EH (cell line): ENCODE measurements at places on chromosomes 2 and 18.

DNA sequence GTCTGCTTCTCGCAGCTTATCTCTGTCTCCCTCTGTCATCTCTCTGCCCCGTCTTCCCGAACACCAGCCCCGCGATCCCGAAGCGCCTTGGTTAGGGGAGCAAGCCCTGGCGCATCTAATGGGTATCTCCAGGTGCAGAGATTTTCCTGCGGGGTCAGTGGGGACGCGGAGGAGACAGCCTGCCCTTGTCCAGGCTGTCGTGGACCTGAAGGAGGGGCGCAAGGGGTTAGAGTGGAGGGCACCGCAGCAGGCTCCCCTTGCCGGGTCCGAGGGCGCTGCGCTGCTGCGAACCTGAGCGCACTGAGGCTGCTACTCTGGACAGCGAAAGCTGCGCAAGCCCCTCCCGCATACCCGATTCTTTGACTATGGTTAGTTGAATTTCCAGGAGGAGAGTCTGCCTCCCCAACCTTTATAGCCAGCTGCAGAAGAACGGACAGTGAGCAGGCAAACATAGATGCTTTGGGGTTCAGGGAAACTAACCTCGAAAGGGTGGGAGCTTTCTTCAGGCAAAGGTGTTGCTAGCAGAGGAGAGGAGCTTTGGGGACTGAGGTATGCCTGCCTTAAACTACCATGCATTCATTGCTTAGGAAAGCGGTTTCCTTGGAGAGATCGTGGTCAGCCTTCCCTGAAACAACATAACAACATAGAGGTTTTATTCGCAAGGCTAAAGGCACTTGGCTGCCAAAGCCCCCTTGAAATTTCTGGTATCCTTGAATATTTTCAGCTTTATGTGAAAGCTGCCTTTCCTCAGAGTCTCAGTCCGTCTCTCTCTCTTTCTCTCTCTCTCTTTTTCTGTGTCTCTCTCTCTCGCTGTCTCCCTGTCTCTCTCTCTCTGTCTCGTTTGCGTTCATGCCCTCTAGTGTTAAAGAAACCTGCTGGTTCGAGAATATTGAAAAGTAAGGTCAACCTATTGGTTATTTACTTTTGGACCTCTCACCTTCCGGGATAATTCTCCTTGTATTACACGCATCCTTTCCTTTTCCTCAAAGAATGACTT is 1.6 kb downstream of the GALNT13 start:
- no peak for DNase-seq

DNA sequence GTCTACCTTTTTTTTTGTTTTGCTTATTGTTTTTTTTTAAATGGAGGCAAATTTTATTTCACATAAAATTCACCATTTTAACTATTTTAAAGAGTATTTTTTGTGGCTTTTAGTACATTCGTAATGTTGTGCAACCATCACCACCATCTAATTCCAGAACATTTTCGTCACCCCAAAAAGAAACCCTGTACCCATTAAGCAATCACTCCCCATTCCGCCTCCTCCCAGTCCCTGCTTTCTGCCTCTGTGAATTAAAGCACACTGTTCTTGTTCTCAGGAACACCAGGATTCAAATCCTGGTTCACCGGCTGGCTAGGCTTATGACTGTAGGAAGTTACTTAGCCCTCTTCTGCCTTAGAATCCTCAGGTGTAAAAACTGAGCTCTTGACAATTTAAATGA is 36.9 kb upstream of the EPAS1 start:
- no peak for DNase-seq

- peak; percentile 67 for DNase-seq
Observed at GRCh38 chr18:62897153-62897552, 181.8 kb downstream of the PHLPP1 start.

DNA sequence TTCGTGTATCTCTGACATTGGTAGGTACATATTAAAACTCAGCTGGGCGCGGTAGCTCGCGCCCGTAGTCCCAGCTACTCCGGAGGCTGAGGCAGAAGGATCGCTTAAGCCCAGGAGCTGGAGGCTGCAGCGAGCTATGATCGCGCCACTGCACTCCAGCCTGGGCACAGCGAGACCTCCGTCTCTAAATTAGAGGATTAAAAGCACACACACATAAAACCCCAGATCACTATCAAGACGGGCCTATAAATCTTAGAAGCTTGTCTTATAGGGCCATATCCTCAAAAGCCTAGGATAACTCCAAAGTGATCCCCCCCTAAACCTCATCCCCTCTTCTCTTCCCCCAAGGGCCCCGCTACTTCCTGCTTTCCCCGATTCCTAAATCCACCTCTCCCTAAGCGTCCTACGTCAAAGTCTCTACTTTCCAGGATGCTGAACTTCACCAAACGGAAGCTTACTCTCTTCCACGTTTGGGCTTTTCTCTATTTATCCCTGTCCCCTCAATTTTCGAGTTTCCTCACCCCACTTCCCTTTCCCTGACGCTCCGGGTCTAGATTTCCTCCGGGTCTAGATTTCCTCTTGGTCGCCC is 707 bp downstream of the KRCC1 start:
- DNase-seq, result peak; percentile 55

GRCh38 chr18:75400366-75400765 is 27.1 kb downstream of the SMIM21 start:
- DNase-seq, result no peak

- peak; percentile 31 for DNase-seq
Observed at GRCh38 chr2:53787614-53788289, 908 bp downstream of the ERLEC1 start.
